Forelimb muscle (tissue), 1 donor: ENCODE measurements at places on chromosomes 7 and 10. TPM values are rescaled to one million over a fixed set of nuclear protein-coding genes. Genes with fewer than 3 reads are reported as not detected.

The TWIST1 gene
- 4.8 TPM for polyA plus RNA-seq

The BEND7 gene
- polyA plus RNA-seq = 7.8 TPM

DNA sequence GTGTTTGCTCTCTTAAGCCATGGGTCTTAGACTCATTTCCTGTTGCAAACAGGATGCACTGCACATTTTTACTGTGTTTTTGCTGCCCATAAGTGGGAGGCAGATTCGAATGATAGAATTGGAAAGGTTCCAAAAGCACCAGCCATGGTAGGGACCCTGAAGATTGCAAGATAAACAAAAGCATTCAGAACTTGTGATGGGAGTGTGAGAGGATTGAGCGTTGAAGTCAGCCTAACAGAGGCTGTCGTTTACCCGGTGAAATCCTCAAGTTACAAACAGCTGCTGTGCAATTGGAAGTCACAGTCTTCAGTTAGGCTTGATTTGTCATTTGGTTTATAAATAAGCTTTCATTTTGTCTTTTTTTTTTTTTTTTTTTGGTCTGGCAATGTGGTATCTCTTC lies 192.7 kb upstream of the MKI67 start:
- no peak for DNase-seq

DNA sequence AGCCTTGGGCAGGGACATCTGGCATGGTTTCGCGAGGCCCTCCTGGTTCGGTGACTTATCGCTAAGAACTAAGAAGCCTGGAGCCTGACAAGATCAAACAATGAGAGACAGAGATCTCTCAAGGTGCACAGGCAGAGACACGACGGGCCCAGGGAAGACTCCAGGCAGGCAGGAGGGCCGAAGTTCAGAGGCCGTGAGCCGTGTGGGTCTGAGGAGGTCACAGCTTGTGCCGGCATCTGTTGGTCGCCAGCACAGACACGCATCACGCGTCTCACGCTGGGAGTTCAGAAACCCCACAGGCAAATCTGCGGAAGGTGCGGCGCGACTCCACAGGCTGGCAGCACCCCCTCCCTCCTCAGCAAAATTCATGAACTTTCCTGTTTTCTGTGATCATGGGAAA lies 314.0 kb downstream of the DNAJB6 start:
- no peak for DNase-seq

DNA sequence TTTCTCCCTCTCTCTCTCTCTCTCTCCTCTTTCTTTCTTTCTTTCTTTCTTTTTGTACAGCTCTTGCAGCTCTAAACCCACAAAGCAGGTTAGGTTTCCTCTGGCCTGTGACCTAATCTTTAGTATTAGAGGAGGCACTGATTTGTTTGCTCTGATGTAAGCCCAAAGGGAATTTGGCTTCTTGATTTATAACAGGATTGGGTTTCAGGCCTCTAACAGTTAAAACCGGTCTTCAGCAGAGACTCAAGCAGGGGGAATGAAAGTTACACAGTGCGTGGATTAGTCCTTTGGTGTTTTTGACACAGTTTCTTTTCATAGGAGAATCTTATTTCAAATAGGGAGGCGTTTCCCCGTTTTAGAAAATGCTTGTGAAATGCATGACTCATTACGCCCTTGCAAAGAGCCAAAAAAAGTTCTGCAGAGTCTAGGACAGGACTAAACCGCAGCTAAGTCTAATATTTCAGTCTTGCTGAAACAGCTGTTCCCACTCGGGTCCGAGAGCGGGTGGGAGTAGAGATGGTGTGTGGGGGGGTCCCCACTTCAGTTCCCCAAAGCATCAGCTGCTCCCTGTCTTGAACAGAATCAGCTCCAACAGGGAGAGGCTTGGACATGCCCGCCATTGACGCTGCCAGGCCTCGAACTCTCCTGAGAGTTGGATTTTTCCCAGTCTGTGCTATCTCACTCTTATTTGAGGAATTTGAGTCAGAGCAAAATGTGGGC lies 296.5 kb upstream of the PITRM1 start:
- DNase-seq = peak; percentile 79

The CDK6 gene
- polyA plus RNA-seq = 51.0 TPM

GRCh38 chr10:78337646-78338391 lies 304.2 kb downstream of the RPS24 start:
- DNase-seq = no peak

DNA sequence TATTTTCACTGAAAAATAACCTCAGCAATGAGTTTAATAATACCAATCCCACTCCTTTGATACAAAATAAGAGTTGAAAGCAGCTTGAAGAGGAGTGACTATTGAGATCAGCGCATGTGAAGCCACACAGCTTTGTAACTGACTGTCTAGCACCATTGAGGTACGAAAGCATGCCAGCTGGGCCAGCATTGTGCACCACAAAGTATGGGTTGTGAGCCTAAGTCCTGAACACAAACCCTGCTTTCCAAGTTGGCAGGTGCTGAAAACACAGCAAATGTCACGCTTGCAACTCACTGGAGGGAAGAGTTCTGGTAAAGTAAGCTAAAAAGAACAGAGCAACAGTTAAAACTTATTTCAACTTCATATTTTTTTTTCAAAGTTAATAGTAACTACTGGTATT lies 4.0 kb upstream of the FAM53B start:
- no peak for DNase-seq

- no peak for DNase-seq
Measured at GRCh38 chr7:3791327-3791726, 490.3 kb downstream of the SDK1 start.

DNA sequence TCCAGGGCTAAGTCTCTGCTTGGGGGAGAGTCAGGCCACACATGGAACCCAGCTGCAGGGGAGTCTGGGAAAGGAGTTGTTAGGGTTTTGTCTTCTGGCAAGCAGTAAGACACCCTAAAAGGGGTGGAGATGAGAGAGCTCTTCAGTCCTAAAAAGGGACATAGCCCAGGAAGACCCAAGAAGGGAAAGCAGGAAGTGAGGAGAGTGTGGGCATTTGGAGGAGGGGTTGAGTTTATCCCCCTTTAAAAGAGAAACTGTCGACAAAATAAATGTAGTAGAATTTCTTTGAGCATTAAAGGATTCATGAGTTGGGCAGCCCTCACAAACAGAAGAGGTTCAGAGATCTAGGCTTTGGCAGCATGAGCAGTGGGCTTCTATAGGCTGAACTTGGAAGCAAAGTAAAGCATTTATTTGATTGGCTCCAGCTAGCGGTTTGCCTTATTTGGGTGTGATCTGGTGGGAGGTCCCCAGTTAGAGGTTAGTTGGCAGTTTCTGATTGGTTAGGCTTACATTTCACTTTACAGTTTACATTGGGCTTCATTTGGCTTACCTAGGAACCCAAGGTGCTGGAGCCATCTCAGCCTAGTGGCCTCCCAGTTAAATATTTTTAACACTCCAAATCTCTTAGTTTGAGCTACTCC lies 246.7 kb downstream of the CAMK1D start:
- no peak for DNase-seq

DNA sequence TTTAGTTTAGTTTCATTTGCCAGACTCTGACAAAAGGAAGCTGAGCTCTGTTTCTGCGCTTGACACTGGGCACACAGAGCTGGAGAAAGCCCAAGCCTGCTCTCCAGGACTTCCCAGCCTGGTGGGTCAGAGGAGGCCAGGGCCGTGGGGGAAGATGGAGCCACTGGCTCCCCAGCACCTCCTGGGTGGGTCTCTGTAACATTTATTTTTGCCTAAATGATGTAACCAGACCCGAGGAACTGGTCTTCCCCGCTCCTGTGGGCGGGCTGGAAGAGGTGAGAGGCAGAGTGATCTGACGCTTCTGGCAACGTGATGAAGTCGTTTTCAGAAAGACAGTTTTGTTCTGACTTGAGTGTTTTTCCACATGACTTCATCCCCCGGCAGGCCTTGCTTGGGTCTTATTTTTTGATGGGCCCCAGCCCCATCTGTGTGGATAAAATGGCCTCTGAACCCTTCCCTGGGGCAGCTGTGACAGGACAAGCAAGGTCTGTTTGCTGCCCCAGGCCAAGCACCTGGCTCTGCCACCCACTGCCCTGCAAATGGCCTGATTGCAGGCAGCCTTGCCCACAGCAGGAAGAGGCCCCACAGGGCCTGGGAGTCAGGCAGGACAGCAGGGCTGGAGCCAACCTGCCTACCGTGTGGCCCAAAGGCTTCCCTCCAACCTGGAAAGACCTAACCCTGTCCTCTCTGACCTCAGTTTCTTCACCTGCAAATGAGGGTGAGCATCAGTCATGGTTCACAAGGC lies 304.9 kb upstream of the ZMIZ1 start:
- no peak for DNase-seq

DNA sequence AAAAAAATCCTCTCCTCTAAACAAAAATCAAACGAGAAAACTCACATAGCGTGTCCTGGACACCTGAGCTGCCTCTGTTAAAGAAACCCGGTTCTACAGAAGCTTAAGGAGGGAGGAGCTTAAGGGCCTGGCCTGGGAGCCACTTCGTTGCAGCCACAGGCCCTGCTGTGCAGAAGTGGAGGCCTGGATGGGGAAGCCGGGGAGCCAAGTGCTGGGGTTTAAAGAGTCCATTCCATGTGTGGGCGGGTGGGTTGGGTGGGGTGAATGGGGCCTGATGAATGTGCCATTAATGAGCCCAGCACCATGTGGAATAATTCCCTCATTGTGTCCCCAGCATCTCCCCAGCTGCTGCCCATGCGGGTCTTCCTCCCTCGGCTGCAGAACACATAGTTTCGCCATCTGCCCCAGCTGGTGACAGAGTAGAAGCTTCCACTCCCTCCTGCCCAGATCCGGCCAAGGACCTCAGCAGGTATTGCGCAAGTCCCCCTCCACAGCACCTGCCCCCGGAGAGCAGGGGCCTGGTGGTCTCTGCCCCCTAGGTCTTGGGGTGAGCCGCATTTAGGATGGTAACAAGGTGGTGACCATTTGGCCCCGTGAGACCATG lies 127.8 kb upstream of the BTBD16 start:
- DNase-seq = no peak
